Kidney epithelial cell (primary cell): ENCODE measurements at places on chromosomes 1 and 21.
A peak's percentile ranks its signal among the peaks of the same experiment; 100 is the strongest.

DNA sequence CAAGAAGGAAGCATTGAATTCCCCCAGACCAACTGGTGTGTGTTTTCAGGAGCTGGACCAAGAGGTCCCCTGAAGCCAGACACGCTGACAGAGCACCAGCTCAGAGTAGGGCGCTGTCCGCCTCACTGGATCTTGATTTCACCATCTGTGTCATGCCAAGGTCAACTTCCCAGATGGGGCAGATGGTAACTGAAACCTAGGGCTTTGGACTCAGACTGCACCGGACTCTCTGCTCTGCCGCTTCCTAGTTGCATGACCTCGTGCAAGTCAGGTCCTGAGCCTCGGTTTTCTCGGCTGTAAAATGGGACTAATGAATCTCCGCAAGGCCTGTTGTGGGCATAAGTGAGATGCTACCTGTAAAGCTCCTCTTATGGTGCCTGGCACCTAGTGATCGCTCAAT is 17.9 kb upstream of the CASZ1 start:
- no peak for DNase-seq

GRCh38 chr1:53572065-53572814 is 113.0 kb downstream of the DMRTB1 start:
- peak; percentile 45 for DNase-seq

GRCh38 chr1:3943123-3943431 is 43.0 kb upstream of the C1orf174 start:
- no peak for DNase-seq

DNA sequence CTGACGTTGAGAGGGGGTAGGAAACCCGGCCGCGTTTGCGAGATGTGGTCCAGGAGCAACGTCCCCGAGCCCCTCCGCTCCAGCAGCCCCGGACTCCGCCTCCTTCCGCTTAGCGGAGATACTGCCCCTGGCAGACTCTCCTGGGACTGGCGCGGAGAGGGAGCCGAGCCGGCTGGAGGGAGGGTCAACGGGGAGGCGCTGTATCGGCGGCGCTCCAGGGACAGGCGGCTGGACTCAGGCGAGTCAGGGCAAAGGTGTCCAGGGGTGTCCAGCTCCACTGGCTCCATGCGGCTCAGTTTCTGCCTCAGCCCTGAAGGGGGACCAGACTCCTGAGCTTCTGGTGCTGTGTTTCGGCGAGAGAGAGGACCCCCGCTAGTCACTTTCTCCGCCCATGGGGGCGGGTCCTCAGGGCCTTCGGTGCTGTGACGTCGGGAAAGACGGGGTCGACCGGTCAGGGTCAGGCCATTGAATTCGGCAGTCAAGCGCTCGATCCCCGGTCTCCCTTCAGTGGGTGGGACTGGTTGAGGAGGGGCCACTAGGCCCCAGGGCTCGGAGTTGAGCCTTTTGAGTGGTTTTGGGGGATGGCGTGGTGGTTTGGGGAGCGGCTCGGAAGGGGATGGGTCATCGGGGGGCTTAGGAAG is 2.8 kb upstream of the LIX1L start:
- DNase-seq, result no peak

DNA sequence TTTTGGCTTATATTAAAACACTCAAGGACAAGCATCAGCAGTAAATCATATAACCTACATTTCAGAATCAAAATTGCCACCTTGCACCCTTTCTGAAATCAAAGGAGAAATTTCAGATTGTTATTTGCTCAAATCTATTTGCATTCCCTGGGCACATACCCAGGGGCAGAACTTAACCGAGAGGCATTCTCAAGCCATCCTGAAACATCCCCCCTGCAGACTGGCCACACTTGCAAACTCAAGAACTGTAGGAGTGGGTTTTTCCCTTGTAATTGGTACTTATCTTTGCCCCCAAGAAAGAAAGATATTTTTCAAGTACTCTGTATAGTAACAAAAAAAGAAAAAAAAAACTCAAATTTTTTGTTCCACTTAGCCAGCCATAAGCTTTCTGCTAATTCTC is 213.6 kb upstream of the ESRRG start:
- no peak for DNase-seq

DNA sequence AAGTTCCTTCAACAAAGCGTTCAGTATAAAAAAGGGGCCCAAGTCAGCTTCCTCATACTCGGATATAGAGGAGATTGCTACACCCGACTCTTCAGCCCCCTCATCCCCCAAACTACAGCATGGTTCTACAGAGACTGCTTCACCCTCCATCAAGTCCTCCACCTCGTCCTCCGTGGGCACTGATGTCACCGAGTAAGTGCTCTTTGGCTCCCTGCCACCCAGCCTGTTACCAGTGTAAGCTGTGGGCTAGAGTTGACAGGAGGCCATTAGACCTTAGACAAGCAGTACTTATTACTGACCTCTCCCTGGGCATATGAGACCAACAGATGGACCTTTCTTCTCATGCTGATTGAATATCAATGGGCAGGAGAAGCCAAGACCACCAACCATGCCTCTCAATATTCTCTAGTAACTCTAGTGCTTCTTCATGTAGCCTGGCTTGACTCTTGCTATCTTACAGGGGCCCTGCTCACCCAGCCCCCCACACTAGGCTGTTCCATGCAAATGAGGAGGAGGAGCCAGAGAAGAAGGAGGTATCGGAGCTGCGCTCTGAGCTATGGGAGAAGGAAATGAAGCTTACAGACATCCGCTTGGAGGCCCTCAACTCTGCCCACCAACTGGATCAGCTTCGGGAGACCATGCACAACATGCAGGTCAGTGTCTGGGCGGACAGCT is 20.9 kb upstream of the IPO9 start:
- no peak for DNase-seq

- DNase-seq, result no peak
Observed at GRCh38 chr1:100868364-100868995, 26.2 kb downstream of the EXTL2 start.
